WTC11 (cell line): ENCODE measurements at places on chromosomes 2 and 18. TPM values are rescaled to one million over a fixed set of nuclear protein-coding genes. Genes with fewer than 3 reads are reported as not detected.

DNA sequence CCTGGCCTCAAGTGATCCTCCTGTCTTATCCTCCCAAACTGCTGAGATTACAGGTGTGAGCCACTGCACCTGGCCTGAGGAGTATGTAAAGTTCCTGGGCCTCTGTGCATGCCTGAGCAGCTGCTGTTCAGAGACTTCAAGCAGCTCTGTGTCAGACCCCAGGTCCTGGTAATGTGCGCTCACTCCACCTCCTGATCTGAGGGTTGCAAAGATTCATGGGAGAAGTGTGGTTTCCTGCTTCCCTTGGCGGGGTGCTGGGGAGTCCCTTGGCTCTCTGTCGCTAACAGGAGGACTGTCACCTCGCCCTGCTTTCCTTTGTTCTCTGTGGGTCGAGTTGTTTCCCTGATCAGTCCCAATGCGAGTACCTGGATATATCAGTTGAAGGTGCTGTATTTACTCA lies 8.6 kb upstream of the IL36A start:
- H3K4me3 ChIP-seq, result no peak overlapping the region
- H3K4me1 ChIP-seq, result no peaks in the 10 kb centered on the region
- H3K27me3 ChIP-seq, result peaks cover 42% of the 10 kb centered on the region
- H3K27ac ChIP-seq, result no peak overlapping the region
- peaks cover 18% of the 10 kb centered on the region for H3K36me3 ChIP-seq
- DNase-seq, result no peak

Gene L3MBTL4
- total RNA-seq, result 1.3 to 1.8 TPM (median 1.4 TPM) in 3 replicates

- H3K4me3 ChIP-seq, result no peak overlapping the region
- H3K27ac ChIP-seq, result no peak overlapping the region
- DNase-seq, result no peak
- peaks cover 44% of the 10 kb centered on the region for H3K4me1 ChIP-seq
- H3K27me3 ChIP-seq, result peaks cover 4% of the 10 kb centered on the region; the same call in 1 of the 2 replicates
Measured at GRCh38 chr2:237208373-237209260, 122.9 kb downstream of the COPS8 start.

- H3K4me1 ChIP-seq, result no peaks in the 10 kb centered on the region
- H3K27ac ChIP-seq, result no peak overlapping the region
- H3K4me3 ChIP-seq, result no peak overlapping the region
Measured at GRCh38 chr2:185785156-185785555, 46.6 kb downstream of the FSIP2 start.

Gene KCNS3
- total RNA-seq, result 17.4 to 25.2 TPM (median 18.1 TPM) in 3 replicates

Gene TTR
- total RNA-seq, result 1.0 to 1.7 TPM (median 1.3 TPM) in 3 replicates

Gene RNF144A
- total RNA-seq, result 12.5 to 13.6 TPM (median 12.8 TPM) in 3 replicates

Gene MTCL1
- total RNA-seq, result 50.0 to 64.3 TPM (median 52.9 TPM) in 3 replicates

- H3K4me1 ChIP-seq, result peaks cover 7% of the 10 kb centered on the region
- H3K4me3 ChIP-seq, result no peak overlapping the region
- no peak for DNase-seq
Measured at GRCh38 chr18:56121669-56122068, 516.7 kb downstream of the TXNL1 start.

DNA sequence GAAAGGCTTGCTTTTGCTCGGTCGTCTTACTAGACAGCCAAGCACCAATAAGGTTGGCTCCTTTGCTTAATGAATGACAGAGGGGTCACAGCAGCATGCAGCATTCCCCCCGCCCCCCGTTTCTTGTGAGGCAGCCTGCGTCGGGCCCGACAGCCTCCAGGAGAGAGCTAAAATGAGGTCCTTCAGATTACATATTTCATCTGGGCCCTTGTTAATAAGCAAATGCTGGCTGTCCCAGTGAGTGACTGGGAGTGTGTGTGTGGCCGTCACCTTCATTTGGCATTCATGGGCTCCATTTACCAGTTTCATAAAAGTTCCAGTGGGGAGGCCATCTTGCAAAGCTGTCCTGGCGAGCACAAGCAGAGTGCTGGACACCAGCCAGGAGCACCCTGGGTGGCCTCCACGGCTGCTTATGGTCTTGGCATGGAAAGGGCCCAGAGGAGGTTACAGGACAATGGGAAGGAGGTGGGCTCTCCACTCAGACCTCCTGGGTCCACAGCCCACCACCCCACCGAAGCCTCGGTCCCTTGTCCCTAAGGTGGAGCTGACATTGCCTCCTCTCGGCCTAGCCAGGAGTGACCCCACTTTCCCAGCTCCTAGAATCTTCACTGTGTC lies 37.2 kb downstream of the ODC1 start:
- peaks cover 9% of the 10 kb centered on the region for H3K4me1 ChIP-seq
- H3K36me3 ChIP-seq, result no peaks in the 10 kb centered on the region
- no peak overlapping the region for H3K27ac ChIP-seq
- no peaks in the 10 kb centered on the region for H3K27me3 ChIP-seq
- DNase-seq, result no peak

DNA sequence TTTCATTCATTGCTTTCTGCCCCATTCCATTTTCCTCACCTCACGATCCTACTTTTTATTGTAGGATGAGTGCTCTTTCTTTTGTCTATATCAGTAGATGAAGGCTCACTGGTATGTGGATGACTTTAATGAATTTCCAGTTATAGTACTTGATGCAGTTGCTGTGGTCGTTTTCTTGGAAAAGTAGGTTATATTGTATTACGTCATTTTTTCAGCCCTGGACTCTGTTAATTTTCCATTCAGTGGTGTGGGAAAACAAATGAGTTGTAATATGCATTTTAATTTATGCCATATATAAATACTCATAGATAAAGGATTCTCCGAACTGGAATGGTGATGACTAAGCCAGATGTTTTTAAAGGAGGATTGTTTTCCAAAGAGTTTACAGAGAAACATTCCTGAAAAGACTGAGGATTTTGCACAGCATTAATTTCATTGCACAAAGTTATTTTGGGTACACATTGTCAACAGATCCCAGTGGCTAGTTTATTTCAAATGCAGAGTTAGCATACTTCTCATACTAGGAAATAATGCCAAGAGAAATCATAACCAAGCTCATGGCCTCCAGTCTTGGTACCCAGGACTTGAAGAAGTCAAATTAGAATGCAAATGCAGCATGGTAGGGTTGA lies 189.7 kb downstream of the PAX3 start:
- no peak overlapping the region for H3K4me3 ChIP-seq
- no peaks in the 10 kb centered on the region for H3K27me3 ChIP-seq
- H3K4me1 ChIP-seq, result 0 out of 2 replicates have a peak, but pooled peaks cover 4% of the 10 kb centered on the region
- no peak overlapping the region for H3K27ac ChIP-seq
- H3K36me3 ChIP-seq, result no peaks in the 10 kb centered on the region

Gene KLF11
- total RNA-seq, result 8.8 to 14.4 TPM (median 13.7 TPM) in 3 replicates
